Activated CD4-positive, alpha-beta T cell treated with anti-CD3 and anti-CD28 coated beads for 4 hours (primary cell): ENCODE measurements at places on chromosomes 1 and 21.

- peak; percentile 21 for DNase-seq
Observed at GRCh38 chr1:24351918-24352627, 32.9 kb downstream of the GRHL3 start.

GRCh38 chr1:179121159-179121938 is 39.5 kb downstream of the TOR3A start:
- DNase-seq: peak; percentile 50

DNA sequence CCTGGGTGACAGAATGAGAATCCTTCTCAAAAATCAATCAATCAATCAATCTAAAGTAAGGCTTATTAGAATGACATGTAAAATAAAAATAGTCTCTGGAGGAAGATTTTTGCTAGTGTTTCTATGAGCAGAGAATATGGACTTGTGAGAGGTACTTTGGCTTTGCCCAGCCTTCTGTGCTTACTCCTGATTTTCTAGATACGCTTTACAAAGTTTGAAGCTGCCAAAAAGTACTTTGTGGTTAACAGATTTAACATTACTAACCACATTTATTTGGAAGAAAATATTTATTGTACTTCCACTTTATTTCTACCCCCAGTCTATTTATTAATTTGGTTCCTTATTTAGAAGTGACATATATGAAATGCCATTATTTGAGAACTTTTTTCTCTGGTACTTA is 41.0 kb downstream of the CEP350 start:
- DNase-seq: no peak

DNA sequence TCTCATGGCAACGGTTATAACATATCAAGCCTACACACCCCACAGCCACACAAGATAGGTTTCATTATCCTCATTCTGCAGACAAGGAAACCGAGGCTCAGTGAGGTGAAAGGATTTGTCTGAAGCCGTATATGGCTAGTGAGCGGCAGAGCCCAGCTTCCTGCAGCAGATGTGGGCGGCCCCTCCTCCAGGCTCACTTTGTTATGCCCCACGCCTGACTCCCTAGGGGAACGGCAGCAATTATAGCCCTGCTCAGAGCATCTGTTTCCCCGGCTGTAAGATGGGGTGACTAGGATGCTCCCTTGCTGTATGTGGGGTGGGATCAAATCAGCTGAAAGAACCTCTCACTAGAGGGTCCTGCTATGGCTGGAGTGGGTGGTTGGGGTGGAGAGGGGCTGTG is 22.1 kb downstream of the GRHL3 start:
- no peak for DNase-seq

DNA sequence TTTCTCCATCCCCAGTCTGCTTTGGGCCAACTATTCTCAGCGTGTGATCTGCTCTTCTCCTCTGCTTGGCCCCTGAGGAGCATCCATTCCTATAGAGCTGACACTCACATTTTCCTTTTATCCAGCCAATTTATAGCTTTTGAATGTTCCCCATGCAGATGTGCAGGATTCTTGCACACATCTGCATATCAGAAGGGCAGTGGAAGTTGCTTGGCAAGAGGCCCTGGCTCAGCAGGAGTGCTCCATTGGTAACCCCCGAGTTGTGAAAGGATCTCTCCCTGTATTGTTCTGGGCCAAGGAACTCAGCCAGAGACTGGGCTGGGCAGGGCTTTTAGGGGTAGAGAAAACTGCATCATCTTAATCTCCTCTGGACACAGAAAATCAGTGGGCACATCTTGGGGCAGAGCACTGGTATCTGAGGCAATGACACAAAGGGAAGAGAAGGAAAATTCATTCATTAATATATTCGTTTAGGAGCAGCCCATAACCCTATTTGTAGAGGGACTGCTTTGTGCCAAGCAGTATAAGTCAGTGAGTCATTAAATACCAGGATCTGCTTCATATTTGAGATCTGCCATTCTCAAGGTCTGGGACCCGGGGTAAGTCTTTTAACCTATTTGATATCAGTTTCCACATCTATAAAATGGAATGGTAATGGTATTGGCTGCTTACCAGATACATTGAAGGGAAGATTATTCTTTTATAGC is 31.0 kb upstream of the BEND5 start:
- no peak for DNase-seq
